ENCODE measurements at places on chromosomes 7 and 10.

DNA sequence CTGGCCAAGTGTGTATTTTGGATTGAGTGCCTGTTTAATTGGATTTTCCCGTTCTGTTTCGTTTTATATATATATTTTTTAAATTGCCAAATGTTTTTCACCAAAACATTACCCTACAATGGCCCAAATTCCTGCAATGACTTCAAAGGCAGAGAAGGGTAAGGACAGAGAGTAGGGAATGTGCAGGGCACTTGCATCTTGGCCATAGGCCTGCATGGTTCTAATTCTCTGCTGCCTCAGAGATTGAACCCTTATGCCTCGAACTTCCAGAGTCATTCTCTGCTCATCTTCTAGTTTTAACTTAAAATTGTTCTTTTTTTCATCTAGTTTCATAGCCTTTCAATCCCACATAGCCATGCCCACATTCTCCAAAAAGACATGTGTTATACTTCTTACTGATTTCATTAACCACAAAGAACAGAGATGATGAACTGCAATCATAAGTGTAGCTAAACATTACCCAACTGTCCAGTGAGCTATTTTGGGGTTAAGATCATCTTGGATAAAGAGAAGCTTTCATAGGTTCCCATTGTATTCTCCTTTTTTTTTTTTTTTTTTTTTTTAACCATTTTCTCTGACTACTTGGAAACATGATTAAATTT lies 177.6 kb downstream of the PLXDC2 start:
- peak; percentile 49 for DNase-seq

DNA sequence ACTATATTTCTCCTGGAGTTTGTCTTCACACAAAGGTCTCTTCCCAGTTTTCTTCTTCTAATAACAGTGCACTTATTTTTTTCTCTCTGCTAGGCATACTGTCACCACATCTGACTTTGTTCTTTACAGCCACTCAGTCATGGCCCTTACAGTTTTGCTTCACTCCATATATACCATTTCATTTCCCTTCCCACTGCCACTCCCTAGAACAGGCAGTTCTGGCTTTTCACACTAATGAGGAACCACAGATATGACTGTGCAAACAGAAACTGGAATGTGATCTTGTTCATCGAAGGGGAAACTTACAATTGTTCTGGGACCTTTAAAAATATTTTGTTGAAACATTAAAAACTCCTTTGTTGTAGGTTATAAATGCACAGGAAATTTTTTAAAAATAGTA lies 67.3 kb downstream of the EPDR1 start:
- peak; percentile 86 for DNase-seq

DNA sequence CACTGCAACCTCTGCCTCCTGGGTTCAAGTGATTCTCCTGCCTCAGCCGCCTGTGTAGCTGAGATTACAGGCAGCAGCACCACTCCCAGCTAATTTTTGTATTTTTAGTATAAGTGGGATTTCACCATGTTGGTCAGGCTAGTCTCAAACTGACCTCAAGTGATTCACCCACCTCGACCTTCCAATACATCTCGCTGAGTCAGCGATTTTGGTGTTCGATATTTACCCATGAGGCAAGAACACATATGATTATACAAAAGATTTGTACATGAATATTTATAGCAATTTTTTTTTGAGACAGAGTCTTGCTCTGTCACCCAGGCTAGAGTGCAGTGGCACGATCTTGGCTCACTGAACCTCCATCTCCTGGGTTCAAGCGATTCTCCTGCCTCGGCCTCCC lies 19.8 kb downstream of the PNLIP start:
- DNase-seq: no peak

DNA sequence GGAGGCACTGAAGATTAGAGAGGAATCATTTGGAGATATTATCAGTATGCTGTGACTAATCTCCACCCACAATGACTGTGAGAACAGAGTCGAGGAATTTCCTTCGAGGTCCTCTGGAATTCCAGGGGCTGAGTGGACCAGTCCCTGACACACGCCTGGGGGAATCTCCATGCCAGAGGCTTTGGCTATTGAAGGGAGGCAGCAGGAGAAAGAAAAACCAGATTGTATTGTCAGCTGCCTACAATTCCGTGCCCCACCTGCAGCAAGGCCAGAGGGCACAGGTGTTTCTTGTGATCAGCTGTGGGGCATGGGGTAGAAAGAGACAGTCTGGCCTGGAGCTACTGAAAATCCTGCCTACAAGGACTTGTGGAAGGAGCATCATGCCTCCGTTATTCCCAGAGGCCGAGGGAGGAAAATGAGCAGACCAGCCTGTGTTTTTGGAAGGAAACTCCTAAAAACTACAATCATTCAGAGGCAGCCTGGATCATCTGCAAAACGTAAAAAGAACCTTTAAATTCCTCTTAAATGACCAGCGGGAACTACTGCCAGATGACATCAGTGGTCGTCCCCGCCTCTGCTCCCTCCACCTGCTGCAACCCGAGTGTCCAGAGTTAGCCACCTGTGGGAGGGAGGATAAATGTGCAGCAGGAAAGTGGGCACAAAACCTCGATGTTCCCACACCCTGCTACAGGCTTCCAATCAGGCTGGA lies 25.4 kb upstream of the ANK3 start:
- DNase-seq: no peak

DNA sequence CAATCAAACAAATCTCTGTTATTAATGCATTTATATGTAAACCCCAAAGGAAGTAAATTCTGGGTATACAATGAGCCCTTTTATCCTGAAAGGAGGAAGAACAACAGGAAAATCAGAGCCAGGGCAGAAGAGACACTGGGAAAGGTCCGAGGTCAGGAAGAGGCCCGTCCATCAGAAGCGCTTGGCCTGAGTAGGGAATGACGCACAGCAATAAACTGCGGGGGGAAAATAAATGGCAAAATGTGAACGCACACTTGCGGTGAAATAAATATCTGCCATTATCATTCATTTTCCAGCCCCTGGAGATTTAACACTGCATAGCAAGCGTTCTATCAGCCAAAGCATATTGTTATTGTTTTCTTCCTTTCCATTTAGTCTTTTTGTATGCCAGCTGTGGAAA lies 243.4 kb downstream of the COBL start:
- no peak for DNase-seq

- DNase-seq: no peak
These were observed 76.6 kb upstream of the PFKP start for GRCh38 chr10:2990764-2991163.
